ENCODE measurements at places on chromosomes 12 and 14.

- DNase-seq, result no peak
Observed at GRCh38 chr12:106133136-106134087, 5.3 kb downstream of the NUAK1 start.

DNA sequence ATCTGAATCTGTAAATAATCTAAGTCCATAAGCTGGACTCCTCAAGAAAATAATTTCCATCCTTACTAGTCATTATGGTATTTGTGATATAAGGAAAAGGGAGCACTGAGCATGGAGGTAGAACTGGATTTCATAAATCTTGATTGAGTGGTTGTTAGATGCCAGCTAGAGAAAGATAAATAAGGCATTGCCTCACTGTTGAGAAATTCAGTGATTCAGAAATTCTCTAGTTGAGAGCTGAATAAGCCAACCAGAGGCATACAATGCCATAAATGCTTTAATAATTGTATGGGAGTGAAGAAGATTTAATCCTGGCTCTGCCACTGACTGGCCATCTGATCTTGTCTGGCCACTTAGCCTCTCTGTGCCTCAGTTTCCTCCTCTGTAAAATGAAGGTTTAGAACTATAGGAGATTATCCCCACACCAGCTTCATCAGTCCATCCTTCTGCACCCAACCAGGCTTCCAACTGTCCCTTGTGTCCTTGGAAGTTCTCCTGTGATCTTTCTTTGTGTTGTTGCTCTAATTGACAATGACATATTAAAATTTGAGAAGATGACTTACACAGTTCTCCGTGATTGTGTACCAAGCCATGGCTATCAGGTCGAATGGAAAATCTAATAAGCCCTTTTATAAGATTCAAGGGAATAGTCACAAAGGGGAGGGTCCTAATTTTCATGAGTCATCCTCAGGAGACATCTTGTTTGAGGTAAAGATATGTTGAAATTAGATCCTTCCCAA lies 394.3 kb downstream of the EGLN3 start:
- DNase-seq, result peak; percentile 37

GRCh38 chr12:19128485-19128884 lies 1.0 kb upstream of the PLEKHA5 start:
- no peak for DNase-seq

DNA sequence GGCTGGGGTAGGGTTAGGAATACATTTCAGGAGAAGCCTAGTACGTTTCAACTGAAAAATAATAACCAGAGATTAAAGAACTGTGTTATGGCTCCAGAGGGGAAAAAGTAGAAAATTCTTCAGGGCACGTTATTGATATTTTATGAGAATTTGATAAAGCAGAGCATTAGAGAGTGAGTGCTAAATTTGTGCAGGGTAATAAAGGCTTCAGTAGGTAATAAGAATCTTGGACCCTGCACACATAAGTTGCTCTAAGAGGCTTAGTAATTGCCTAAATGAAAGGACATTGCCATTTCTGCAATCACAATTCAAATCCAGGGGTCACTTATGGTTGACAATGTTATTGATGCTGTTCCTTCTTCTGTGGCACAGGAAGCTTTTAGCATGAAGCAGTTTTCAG lies 439.4 kb upstream of the DCN start:
- no peak for DNase-seq
